ENCODE measurements at places on chromosomes 5 and 9.

DNA sequence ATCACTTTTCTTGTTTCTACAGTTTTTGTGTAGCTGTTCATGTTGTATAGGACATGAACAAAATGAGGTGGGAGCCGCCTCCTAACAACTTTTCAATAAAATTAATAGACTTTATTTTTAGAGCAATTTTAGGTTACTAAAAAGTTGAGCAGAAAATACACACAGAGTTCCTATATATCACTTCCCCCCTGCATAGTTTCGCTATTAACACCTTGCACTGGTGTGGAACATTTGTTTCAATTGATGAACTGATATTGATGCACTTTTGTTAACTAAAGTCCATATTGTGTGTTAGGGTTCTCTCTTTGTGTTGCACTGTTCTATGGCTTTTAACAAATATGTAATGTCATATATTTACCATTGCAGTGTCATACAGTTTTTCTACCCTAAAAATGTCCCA lies 47.8 kb upstream of the KCNN2 start:
- no peak for DNase-seq

DNA sequence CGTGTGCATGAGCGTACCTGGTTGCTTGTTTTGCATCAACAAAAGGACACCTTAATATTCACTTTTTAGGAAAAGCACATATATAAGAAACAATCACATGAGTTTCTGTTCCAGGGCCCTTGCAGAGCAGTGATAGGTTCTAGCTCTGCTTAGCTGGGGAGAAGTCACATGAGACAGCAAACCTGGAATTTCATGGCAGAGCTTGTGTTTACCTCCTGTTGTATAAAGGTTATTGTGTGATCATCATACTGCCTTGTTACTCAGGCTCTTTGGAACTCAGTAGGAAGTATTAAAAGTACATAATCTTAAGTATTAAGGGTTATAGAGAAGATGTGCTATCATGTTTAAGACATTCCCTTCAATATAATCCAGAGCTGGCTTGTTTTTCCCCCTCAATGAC lies 18.0 kb upstream of the VLDLR start:
- DNase-seq = no peak

- no peak for DNase-seq
These were observed 9.3 kb upstream of the TRPC7 start for GRCh38 chr5:136374638-136375037.

DNA sequence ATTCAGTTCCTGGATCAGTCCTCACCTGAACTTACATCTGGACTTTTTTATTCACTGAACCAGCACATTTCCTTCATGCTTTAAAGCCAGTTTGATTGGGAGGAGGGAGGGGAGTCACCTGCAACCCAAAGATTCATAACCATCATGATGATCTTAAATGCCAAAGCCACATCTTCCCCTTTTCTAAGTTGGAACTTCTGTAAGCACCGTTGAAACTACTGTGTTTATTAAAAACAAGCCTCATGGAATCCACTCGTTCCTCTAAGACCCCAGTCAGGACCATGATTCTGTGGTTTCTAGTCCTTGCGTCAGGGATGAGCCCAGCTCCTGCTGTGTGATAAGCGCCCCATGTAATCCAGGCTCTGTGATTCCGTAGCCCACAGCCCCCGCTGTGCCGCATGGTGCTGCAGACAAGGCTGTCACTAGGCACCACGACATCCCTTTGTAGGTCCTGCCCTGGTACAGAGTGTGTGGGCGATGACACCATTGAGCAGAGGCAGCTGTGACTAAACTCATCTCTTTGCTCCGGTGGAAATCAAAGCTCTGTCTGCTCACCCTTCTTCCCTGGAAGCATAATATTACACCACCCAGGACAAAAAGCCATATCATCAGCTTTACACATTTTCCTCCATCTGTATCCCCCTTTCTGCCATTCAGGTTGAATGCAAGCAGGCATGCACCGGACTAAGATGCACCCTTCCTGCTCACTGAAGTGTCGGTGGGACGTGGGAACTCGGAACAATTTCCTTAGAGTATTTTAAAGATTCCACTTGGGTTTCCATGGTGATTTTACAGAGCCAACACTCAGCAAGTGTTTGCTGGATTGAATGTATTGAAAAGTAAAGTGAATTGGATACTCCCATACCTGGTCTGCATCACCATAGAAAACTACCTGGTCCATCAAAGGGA lies 132.0 kb upstream of the FSTL4 start:
- no peak for DNase-seq

- no peak for DNase-seq
These were observed 298.3 kb downstream of the CDK5RAP2 start for GRCh38 chr9:120281665-120282064.

DNA sequence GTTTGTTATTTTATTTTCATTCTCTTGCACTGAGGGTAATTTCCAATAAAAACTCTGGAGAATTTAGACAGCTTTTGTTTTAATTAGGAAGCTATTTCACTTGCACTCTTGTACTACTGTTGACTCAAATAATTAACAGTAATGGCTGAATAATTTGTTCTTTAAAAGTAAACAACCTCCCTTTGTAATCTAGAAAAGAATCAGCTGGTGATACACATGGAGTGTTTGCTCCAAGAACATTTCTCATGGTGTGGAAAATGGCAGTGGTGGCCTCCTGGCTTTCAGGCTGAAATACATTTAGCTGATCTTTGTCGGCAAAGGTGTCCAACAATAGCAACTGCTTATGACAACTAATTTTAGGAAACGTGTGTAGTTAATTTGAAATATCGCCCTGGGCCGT lies 129.4 kb downstream of the C9orf152 start:
- no peak for DNase-seq

DNA sequence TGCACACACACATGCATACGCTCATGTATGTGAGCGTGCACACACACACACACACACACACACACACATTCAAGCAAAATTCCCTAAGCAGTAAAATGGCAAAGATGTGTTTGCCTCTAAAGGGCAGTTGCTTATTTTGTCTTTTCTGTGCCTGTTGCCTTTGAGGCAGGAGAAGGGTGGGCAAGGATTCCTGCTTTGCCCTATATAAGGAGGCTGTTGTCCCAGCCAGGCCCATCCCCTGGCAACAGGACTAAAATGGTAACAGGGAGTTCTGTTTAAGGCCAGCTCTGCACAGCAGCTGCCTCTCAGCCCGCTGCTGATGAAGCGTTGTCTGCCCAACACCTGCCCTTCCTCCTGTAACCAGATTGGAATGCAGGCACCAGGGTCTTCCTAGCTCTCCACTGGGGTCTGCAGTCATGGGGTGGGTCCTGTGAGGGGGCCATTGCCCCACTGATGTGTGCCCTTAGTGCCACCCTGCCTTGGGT lies 64.4 kb downstream of the PPARGC1B start:
- no peak for DNase-seq

DNA sequence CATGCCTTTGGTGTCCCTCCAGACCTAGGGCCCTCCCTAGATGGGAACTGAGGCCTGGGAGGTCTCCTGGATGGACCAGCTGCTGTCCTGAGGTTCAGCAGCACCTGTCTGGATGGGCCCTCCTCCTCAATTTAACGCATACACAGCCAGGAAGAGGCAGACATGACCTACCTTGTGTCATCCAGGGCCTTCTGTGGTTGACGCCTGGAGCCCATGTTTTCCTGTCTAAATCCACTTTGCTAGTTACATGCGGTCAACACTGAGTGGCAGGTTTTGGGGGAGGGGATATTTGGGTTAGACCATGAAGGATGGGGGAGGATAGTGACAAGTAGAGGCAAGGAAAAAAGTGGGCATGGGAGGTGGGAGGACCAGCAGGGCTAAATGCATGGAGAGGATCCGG lies 3.1 kb upstream of the STC2 start:
- no peak for DNase-seq

DNA sequence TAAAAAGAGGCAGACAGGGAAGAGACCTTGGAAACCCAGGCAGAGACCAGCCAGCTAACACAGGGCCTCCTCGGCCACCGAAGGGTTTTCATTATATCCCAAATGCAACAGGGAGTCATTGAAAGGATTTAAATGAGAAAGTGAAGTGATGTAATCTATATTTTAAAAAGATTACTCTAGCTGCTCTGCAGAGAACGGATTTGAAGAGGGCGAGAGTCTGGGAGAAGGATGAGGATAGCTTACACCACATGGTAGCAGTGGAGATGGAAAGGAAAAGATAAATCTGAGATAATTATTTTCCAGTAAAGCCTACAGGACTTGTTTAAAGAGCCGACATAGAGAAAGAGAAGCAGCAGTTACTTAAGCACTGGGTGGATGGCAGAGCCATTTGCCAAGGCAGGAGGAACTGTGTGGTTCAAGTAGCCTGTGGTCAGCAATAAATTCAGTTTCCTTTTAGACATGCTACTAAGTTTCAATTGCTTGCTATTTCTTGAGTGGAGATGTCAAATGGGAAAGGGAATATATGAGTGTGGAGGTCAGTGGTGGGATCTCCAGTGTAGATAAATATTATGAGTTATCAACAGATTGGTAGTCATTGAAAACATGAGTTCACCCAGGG lies 9.3 kb downstream of the FBN2 start:
- peak; percentile 43 for DNase-seq

DNA sequence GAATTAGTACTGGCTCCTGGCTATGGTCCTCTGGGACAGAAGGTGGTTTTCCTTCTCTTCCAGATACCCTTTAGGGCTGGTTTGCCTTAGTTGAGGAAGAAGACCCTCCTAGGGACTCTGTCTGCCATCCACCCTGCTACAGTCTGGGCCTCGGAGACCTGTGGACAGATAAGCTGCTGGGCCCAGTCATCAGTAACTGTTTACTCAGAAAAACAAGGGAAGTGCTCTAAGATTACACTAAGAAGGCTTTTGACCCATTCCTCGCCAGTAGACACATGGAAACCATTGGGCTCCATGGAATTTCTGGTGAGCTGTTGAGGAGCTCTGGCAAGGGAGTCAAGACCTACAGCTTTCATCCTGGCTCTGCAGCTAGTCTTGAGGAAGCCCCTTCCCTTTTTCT lies 31.2 kb downstream of the LARP1 start:
- no peak for DNase-seq

- DNase-seq = no peak
These were observed 6.0 kb upstream of the PUM3 start for GRCh38 chr9:2849941-2850340.

DNA sequence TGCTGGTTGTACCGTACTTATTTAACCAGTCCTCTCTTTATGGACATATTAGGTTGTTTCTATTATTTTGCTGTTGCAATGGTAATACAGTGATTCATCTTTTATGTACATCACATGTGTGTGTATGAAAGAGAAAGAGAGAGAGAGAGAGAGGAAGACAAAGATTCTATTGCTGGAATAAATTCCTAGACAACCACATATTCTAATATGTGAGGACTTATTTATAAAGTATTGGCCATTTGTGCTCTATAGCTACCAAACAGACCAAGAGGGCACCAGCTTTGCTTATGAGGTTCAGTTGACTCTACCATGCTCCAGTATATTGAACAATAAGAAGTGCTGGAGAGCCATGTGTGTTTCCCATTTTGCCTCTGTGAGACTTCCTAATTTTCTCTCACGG lies 513.5 kb downstream of the DMAC1 start:
- no peak for DNase-seq

DNA sequence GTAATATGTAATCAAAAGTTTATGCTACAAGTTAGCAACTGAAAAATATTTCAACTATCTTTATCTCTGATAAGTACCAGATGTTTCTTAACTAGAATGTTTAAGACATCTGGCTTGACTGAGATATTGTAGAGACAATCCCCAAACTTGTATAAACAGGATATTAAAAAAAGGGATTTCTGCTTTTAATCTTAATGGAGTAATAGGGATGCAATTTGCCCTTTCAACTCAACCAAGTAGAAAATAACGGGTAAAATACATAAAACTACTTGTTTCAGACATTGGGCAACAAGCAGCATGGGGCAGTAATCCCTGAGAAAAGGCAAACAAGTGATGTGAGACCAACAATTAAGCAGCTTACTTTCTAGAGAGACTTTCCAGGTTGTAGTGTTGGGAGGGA lies 9.4 kb upstream of the ADAMTS12 start:
- no peak for DNase-seq

DNA sequence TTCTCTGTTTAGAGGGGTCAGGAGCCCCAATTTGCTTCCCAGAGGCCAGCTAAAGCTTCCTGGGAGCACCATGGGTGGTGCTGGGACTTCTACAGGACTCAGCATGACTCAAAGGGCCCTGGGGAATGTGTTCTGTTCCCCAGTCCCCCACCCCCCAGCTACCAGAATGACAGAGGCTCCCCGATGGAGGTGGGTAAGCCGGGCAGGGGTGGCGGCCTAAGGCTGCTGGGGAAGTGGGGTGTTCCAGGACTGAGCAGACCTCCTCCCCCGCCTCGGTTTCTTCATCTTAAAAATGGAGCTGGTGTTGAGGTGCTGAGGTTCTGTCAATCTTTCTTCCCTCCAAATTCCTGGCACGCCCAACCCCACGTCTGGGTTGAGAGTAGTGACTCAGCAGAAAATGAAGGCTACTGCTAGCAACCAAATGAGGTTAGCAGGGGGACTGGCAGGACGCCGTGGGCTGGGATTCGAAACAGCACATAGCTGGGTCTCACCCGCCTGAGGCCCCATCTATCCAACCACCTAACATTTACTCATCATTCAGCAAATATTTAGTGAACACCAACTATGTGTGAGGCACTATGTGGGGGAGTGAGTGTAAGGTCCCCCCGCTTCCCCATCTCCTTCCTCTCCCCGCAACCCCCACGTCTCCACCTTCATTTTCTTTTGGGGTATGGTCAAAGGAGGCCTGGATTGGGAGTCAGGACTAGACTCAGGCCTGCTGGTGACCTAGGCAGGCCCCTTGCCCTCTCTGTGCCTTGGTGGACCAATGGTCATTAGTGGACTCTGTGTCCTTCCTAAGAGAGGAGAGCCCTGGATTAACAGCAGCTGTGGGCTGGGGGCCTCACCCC lies 50.2 kb downstream of the C9orf50 start:
- DNase-seq = no peak

DNA sequence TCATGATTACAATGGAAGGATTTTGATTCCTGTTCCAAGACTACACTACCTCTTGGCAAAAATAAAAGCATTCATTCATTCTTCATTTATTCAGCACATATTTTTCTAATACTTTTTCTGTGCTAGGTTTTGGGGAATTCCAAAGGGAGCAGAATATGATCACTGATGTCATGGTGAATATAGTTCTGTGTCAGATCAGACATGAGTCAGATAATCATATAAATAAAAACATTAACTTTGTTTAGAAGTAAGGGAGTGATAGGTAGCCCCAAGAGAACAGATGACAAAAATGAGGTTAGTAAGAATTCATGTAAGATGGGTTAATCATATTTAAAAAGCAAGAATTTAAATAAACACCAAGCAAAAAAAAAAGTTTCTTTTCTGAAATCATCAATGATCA lies 94.1 kb upstream of the RANBP6 start:
- no peak for DNase-seq

DNA sequence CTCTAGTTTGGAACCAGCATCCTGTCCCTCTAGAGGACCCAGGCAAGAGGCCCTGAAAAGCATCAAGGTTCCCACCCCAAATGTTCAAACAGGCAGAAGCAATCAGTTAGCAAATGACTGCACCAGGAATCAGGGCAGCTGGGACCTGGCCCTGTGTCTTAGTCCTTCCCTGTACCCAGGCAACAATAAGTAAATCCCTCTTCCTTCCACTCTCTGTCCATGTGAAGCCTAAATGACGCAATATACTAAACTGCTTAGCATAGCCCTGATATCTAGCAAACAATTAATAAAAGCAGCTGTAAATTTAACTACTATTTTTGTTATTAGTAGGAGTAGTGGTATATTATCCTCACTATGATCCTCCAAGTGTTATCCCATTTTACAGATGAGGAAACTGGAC lies 13.2 kb upstream of the ADRA1B start:
- no peak for DNase-seq

Measured in suppressor macrophage treated with lipopolysaccharide for 4 hours (primary cell).